ENCODE measurements at places on chromosomes 6 and 20.

- DNase-seq, result no peak
These were observed 13.9 kb downstream of the FILIP1 start for GRCh38 chr6:75479712-75480111.

- no peak for DNase-seq
These were observed 64.0 kb downstream of the BCKDHB start for GRCh38 chr6:80170433-80170832.

DNA sequence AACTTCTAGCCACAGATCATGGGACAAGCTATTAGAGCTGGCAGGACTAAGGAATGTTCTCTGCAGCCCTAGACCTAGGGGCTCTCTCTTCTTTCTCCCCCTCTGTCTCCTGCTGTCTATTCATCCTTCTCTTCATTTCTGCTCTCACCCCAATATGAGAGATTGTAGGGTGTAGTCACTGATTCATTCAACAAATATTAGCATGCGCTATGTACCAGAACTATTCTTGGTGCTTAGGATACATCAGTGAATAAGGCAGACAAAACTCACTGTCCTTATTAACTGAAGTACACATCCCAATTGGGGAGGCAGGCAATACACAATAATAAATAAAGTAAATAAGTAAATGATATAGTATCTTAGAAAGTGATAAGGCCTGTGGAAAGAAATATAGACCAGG is 14.7 kb upstream of the SIRPB2 start:
- no peak for DNase-seq

- DNase-seq, result no peak
These were observed 142.2 kb downstream of the NFATC2 start for GRCh38 chr20:51400051-51400926.

DNA sequence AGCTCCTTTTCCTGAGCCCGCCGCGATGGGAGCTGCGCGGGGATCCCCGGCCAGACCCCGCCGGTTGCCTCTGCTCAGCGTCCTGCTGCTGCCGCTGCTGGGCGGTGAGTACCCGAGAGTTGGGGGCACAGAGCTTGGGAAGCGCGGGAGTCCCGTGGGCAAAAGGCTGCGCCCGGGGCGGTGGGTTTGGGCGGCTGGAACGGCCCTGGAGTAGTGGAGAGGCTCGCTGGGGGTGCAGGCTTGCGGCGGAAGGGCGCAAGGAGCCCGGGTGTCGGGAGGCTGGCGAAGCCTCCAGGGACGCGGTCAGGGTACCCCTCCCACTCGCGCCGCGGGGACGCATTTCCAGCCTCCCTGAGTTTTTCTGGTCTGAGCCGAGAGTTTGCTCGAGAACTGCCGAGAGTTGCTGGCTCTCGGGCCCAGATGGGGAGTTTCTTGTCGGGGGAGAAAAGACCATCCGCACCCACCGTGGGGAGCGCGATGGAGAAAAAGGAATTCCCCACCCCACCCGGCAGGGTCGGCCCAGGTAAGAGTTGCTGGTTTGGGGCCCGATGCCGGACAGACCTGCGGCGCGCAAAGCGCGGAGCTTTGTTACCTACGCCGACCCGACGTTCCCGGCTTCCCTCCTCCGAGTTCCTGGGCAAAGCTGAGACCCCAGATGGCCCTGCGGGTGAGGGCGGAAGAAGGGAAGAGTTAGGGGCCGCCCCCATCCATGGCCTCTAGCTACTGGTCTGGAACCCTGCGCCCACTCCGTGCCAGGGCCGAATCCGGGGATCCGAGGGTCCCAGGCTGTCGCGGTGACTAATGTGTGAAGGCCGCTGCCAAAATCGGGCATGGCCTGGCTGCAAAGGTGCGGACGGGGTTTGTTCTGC is 584 bp downstream of the PTK7 start:
- DNase-seq, result peak; percentile 28

DNA sequence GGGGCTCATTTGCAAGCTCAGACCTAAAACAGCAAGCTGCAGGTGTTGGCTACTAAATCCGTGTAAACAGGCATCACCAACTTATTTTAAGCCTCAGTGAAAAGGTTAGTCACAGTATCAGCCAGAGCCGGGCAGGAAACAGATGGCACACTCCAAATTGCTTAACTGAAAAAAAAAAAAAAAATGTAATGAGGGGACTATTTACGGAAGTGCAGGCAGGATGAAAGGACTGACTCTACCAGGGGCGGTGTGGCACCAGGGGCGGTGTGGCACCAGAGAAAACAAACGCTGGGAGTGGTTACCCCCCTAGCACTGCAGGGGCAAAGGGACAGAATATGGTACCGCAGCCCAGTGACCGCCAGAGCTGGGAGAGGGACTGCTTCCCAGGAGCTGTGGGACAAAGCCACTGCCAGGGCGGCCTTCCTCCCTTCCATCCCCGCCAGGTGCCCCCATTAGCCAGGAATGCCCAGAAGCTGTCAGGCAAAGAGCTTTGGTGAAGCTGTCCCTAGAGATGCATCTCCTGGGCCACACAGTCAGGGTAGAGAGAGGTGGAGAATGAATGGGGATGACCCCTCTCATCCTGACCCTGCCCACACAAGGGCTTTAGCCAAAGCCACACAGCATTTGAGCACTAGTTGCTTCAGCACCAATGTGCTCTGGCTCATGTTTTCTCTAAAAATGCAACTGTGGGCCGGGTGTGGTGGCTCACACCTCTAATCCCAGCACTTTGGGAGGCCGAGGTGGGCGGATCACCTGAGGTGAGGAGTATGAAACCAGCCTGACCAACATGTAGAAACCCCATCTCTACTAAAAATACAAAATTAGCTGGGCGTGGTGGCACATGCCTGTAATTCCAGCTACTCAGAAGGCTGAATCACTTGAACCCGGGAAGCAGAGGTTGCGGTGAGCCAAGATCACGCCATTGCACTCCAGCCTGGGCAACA is 39.6 kb upstream of the GFOD1 start:
- DNase-seq, result peak; percentile 81

DNA sequence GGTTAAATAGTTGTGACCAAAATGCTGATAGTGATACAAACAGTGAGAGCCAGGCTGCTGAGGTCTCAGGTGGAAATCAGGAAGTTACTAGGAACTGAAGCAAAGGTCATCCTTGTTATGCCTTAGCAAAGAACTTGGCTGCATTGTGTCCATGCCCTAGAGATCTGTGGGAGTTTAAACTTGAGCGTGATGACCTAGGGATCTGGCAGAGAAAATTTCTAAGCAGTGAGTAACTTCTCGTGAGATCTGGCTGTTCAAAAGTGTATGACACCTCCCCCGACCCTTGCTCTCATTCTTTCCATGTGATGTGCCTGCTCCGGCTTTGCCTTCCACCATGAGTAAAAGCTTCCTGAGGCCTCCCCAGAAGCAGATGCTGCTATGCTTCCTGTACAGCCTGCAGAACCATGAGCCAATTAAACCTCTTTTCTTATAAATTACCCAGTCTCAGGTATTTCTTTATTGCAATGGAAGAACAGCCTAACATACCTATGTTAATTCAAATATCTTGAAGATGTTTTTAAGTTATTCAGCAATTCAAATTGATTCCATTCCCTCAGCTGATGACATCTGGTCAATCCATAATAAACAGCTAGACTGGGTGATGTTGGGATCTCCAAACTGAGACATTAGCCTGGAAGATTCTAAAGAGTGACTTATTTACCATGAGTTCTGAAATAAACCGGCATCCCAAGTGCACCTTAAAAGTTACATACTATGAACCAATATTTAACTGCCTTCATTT is 33.8 kb downstream of the KIF16B start:
- no peak for DNase-seq

DNA sequence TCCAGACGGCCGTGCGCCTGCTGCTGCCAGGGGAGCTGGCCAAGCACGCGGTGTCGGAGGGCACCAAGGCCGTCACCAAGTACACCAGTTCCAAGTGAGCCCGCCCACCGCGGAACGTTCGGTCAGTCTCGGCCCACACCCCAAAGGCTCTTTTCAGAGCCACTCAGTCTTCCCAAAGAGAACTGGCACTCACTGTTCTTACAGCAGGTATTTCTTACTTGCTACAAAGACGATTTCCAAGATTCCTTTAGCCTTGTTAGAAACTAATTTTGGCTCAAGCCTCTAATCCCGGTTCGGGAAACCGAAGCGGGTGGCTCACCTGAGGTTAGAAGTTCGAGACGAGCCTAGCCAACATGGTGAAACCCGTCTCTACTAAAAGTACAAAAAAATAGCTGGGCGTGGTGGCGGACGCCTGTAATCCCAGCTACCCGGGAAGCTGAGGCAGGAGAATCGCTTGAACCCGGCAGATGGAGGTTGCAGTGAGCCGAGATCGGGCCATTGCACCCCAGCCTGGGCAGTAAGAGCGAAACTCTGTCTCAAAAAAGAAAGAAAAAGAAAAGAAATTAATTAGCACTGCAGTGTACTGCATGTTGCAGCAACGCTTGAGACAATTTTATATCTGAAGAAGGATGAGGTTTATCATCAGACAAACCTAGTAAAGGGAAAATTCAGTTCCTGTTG is 73.1 kb downstream of the OR2B2 start:
- DNase-seq, result no peak

- peak; percentile 68 for DNase-seq
These were observed 165.2 kb upstream of the AGPAT4 start for GRCh38 chr6:161439093-161439492.

- DNase-seq, result no peak
These were observed 771.9 kb upstream of the DEFB115 start for GRCh38 chr20:30485331-30486102.

DNA sequence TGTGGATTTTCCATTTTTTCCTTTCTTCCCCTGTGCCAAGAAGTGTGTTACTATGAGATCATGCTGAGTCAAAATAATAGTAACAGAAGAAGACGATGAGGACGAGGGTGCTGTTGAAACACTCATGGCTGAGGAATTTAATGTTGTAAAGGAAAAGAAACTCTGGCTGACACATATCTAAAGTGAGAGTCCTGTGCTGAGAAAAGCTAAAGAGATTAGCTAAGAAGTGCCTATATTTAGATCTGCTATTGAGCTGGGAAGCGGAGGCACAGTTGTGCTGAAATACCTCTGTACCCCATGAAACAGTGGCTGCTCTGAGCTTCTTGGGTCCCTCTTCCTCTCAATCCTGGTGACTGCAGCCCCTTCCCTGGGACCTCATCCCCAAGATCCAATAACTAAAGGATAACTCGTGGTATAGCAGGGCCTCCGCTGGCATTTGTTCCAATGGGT is 1.1 kb upstream of the SYTL3 start:
- DNase-seq, result no peak

DNA sequence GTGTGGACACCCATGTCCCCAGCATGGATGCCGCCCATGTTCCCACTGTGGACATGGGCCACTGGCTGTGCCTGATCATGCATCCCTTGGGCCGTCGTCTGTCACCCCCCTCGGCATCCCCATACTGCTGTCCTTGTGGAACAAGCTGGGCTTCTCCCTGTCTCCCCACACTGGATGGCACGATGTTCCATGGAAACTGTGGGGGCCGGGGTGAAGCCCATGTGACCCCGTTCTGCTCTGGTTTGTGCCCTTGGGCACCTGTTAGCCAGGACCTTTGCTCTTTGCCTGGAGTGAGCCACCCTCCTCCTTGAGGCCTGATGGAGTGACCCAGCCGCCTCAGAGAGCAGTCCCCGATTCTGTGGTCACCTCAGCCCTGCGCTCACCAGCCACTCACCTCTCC is 7.6 kb upstream of the FRMD1 start:
- DNase-seq, result no peak

DNA sequence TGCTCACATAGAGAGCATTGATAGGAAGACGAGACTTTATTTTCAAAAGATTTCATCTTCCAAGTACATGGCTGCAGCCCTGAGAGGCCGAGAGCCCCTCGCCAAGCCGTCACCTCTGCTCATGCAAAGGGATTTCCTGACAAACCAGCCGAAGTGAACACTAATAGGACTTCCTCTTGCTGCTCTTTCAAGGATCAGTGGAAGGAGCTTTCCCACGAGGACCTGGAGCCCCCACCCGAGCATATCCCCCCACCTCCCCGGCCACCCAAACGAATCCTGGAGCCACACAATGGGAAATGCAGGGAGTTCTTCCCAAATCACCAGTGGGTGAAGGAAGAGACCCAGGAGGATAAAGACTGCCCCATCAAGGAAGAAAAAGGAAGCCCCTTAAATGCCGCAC is 69.3 kb downstream of the PTPN1 start:
- DNase-seq, result no peak

DNA sequence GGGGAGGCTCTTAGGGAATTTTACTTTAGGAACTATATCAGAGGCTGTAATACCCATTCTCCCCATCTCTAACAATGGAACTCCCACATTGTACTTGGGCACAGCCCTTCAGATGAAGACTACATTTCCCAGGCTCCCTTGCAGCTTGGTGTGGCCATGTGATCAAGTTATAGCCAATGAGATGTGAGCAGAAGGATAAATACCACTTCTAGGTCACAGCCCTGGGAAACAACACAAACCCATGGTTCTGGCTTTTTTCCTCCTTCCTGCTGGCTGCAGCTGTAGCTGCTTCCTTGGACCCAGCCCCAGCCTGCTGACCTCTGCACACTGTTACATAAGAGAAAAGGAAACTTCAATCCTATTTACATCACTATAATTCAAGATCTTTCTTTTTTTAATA is 445.9 kb upstream of the JARID2 start:
- DNase-seq, result peak; percentile 48

GRCh38 chr6:85911067-85911466 is 268.4 kb upstream of the SYNCRIP start:
- DNase-seq, result no peak

DNA sequence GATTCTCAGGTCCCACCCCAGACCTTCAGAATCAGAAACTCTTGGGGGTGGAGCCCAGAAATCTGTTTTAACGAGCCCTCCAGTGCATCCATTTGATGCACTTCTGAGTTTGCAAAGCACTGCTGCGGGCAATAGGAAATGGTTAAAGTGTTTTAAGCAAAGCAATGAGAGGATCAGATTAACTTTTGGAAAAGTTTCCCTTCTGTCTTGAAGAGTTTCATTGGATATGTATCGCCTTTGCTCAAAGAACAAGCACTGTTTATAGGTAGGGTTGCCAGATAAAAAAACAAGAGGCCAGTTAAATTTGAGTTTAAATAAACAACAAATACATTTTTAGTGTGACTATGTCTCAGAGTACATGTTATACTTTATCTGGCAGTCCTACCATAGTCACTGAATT is 226.0 kb downstream of the BMP7 start:
- DNase-seq, result no peak

GRCh38 chr6:88532241-88532860 is 366.2 kb upstream of the CNR1 start:
- DNase-seq, result no peak

GRCh38 chr6:36132246-36132895 is 2.1 kb downstream of the MAPK13 start:
- no peak for DNase-seq

DNA sequence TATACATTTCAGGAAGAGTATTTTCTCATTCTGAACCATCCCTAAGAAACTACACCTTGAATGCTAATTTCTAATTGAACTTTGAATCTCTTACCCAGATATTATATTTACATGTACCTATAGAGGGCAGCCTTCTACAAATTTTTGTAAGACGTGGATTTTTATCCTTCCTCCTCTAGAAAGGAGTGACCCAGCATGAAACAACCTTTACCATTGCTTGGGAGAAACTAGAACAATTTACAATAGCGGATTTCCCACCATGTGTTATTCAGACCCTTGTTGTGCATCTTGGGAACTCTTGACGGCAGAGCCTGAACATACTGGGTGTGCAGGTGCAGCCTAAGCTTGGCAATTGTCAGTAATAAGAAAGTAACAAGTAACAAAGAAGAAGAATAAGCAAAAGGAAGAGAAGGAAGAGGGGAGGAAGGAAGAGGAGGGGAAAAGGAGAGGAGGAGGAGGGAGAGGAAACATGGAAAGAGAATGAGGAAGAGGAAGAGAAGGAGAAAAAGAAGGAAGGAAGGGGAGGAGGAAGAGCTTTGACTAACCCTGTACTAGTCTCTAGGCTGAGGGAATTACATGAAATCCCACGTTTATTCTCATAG is 10.8 kb upstream of the TAAR1 start:
- no peak for DNase-seq
